ENCODE measurements at places on chromosomes 3 and 15. TPM values are rescaled to one million over a fixed set of nuclear protein-coding genes. Genes with fewer than 3 reads are reported as not detected.

ARL6 gene
- 3.5 TPM for polyA plus RNA-seq

ASB7 gene
- polyA plus RNA-seq: 17.6 TPM

STAC gene
- not detected for polyA plus RNA-seq

RTP3 gene
- polyA plus RNA-seq: not detected

PRR20G gene
- polyA plus RNA-seq: not detected

ARHGAP31 gene
- 3.0 TPM for polyA plus RNA-seq

DGKG gene
- not detected for polyA plus RNA-seq

OXSR1 gene
- 14.4 TPM for polyA plus RNA-seq

MYL3 gene
- not detected for polyA plus RNA-seq

GP9 gene
- not detected for polyA plus RNA-seq

UCN2 gene
- not detected for polyA plus RNA-seq

LRRC31 gene
- polyA plus RNA-seq: not detected

C3orf70 gene
- polyA plus RNA-seq: not detected

CDCP1 gene
- polyA plus RNA-seq: 1.0 TPM

CPN2 gene
- polyA plus RNA-seq: not detected

CHRM5 gene
- 0.15 TPM for polyA plus RNA-seq

EPB42 gene
- not detected for polyA plus RNA-seq

PLA2G4F gene
- polyA plus RNA-seq: not detected

SYNPR gene
- not detected for polyA plus RNA-seq

SLC35A5 gene
- polyA plus RNA-seq: 16.3 TPM

PROK2 gene
- polyA plus RNA-seq: not detected

SLC12A8 gene
- not detected for polyA plus RNA-seq

TFG gene
- polyA plus RNA-seq: 41.6 TPM

NR2E3 gene
- not detected for polyA plus RNA-seq

CPB1 gene
- not detected for polyA plus RNA-seq

UROC1 gene
- not detected for polyA plus RNA-seq

FOXB1 gene
- polyA plus RNA-seq: 0.91 TPM

POTEB3 gene
- polyA plus RNA-seq: not detected

ENTPD3 gene
- not detected for polyA plus RNA-seq

PLA2G4D gene
- polyA plus RNA-seq: not detected

GOLGA8R gene
- 0.11 TPM for polyA plus RNA-seq

AMT gene
- 2.2 TPM for polyA plus RNA-seq

SPINT1 gene
- polyA plus RNA-seq: 2.0 TPM

ST3GAL6 gene
- not detected for polyA plus RNA-seq

Data from naive thymus-derived CD4-positive, alpha-beta T cell (primary cell).